HCT116 (cell line): ENCODE measurements at places on chromosomes 13 and 19. TPM values are rescaled to one million over a fixed set of nuclear protein-coding genes. Genes with fewer than 3 reads are reported as not detected.

DNA sequence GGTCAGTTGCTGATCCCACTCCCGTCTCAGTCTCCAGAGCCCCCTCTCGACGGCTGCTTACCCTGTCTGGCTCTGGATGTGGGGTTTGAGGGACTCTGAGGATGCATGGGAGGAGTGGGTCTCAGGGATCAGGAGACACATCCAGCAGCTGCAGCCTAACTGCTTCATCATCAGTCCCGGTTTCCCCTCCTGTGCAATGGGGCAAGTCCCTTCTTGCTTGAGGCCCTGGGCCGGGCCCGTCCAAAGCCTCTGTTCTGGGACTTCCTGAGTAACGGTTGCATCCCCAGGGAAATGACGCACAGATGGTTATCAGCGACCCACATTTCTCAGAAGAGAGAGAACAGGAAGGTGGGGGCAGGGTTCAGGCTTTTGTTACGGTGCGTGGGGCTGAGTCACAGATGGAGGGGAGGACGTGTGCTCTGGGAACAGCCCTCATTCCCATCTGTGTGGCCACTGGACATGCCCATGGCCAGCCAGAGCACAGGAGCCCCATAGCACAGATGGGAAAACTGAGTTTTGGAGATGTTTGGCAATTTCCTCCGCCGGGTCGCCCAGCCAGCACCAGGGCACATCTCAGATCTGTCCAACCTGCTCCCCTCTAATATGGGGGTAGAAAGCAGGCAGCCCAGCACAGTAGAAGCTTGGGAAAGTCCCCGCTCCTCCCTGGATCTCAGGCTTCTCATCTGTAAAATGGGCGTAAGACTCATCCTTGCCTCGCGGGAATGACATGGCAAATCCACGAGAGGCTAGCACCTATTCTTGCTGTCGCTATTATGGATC is 19.3 kb downstream of the GNA15 start:
- H3K4me1 ChIP-seq = no peaks in the 10 kb centered on the region; the same call in 1 of the 2 replicates
- no peaks in the 10 kb centered on the region for H3K36me3 ChIP-seq
- no peaks in the 10 kb centered on the region for H3K27me3 ChIP-seq
- H3K4me3 ChIP-seq = no peak overlapping the region
- no peak overlapping the region; the same call in 1 of the 2 replicates for H3K27ac ChIP-seq

GRCh38 chr13:98450539-98451111 is 126.3 kb downstream of the STK24 start:
- no peak overlapping the region; the same call in 1 of the 2 replicates for H3K27ac ChIP-seq
- H3K36me3 ChIP-seq = peaks cover 23% of the 10 kb centered on the region; the same call in 1 of the 2 replicates
- no peaks in the 10 kb centered on the region for H3K27me3 ChIP-seq
- no peak overlapping the region for H3K4me3 ChIP-seq
- peaks cover 4% of the 10 kb centered on the region for H3K4me1 ChIP-seq
- no peak for DNase-seq

- H3K36me3 ChIP-seq = no peaks in the 10 kb centered on the region
- DNase-seq = no peak
- no peaks in the 10 kb centered on the region for H3K27me3 ChIP-seq
- H3K4me3 ChIP-seq = peak within 1 kb of the TSS; percentile 78
These were observed at the start of gene ETFB for GRCh38 chr19:51365965-51366388. Gene ETFB, minus strand, starts transcription at chr19:51366388. Its CDS starts 62 bp downstream, at chr19:51366326.

- no peaks in the 10 kb centered on the region for H3K27me3 ChIP-seq
- peaks cover 5% of the 10 kb centered on the region for H3K4me1 ChIP-seq
- H3K36me3 ChIP-seq = peaks cover 59% of the 10 kb centered on the region
- no peak overlapping the region for H3K27ac ChIP-seq
- no peak for DNase-seq
- no peak overlapping the region for H3K4me3 ChIP-seq
These were observed 4.4 kb downstream of the CKAP2 start for GRCh38 chr13:52459668-52460067.

GRCh38 chr13:32636711-32637110 is 50.5 kb downstream of the PDS5B start:
- H3K36me3 ChIP-seq = no peaks in the 10 kb centered on the region
- H3K27ac ChIP-seq = no peak overlapping the region
- H3K4me1 ChIP-seq = no peaks in the 10 kb centered on the region
- H3K4me3 ChIP-seq = no peak overlapping the region
- DNase-seq = no peak

DNA sequence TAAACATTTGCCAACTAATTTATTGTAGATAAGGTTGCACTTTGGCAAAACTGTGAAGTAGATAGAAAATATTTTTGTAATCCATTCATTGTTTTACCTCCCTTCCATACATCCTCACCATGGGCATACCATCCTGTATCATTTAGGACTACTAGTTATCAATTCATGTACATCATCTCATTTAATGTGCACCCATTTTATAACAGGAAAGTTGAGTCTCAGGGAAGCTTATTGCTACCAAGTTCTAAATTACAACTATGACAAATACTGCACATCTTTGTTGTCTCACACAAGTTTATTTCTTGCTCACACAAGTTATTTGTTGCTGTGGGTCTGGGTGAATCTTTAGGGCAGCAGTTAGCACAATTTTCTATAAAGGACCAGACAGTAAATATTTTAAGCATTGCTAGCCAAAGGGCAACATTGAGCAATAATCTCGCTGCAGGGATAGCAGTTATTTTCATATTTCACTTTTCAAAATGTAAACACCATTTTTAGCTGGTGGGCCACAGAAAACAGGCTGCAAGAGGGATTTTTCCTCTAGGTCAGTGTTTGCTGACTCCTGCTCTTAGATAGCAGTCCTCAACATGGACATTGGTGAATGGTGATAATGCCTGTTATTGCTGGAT is 276.5 kb downstream of the GPC6 start:
- no peaks in the 10 kb centered on the region for H3K27me3 ChIP-seq
- H3K36me3 ChIP-seq = no peaks in the 10 kb centered on the region
- no peaks in the 10 kb centered on the region for H3K4me1 ChIP-seq
- no peak for DNase-seq

DNA sequence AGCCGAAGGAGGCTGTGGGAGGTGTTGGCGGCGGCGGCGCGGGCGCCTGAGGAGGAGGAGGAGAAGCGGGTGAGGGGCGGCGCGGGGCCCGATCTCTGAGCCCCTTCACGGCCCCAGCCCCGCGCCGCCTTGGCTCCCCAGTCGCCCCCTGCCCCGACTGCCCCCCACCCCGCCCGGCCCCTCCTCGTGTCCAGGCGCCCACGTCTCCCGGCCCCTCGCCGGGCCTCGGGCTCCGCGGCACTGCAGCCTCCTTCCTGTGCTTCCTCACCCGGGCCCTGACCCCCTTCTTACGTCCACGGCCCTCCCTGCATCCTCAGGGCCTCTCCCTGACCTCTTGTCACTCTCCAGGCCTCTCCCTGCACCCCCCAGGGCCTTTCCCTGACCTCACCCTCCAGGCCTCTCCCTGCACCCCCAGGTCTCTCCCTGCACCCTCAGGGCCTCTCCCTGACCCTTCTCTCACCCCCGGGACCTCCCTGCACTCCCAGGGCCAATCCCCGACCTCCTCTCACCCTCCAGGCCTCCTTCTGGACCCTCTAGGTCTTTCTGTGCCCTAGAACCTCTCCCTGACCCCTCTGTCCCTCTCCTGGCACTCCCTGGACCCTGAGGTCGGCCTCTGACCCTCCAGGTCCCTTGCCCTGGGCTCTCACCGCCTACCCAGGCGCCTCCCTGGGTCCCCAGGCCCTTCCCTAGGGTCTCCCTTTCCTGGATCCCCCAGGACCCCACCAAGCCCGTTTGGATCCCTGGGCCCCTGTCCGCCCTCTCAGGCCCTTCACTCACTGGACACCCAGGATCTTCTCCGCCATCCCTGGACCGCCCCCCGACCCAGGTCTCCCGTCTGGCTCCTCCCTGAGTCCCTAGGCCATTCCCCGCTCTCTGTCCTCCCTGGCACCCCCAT is 460 bp downstream of the KMT5C start:
- H3K27ac ChIP-seq = peak overlapping the region; percentile 92
- H3K4me1 ChIP-seq = peaks cover 9% of the 10 kb centered on the region
- H3K27me3 ChIP-seq = no peaks in the 10 kb centered on the region
- H3K4me3 ChIP-seq = peak overlapping the region; percentile 83
- peaks cover 5% of the 10 kb centered on the region for H3K36me3 ChIP-seq
- DNase-seq = no peak

GRCh38 chr13:27172495-27172842 is 858 bp upstream of the USP12 start:
- DNase-seq = no peak
- peak overlapping the region; percentile 86 for H3K4me3 ChIP-seq
- no peaks in the 10 kb centered on the region for H3K36me3 ChIP-seq

DNA sequence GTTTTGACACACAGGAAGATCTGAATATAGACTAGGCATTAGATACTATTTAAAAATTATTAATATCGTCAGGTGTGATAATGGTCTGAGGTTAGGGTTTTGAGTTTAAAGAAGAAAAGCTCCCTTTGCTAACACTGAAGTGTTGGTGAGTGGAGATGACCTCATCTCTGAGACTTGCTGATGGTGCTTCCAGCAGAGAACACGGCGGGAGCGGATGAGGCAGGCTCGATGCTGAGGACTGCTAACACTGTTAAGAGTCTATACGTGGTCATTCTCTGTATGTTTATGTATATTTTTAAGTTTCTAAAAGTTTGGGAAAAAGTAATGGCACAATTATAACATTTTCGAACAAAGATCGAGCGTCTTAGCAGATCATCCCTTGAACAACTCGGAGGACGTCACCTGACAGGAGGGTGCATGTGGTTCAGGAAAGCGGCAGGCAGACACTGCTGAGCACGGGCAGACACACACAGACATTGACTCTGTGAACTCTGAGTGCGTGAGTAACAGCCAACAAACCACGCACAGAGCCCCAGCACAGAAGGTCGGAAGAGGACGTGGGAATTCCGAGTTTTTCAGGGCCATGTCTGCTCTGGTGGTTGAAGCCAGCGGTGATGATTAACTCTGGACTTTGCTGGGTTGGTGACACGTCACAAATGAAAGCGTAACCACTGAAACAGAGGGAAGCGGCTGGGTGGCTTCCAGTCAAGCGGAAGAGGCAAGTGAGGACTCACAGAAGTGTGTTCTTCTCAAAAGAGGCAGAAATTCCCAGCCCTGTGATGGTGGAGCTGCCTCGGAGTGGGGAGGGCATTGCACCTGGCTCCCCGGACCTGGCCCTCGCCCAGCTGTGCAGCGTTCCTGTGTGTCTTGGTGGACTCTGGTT is 91.9 kb upstream of the TEX29 start:
- no peaks in the 10 kb centered on the region; the same call in 1 of the 2 replicates for H3K36me3 ChIP-seq
- H3K27ac ChIP-seq = no peak overlapping the region
- H3K4me1 ChIP-seq = no peaks in the 10 kb centered on the region

GRCh38 chr13:58165617-58166016 is 534.1 kb downstream of the PCDH17 start:
- no peak for DNase-seq
- H3K36me3 ChIP-seq = no peaks in the 10 kb centered on the region
- no peak overlapping the region for H3K4me3 ChIP-seq
- H3K27ac ChIP-seq = no peak overlapping the region
- no peaks in the 10 kb centered on the region for H3K27me3 ChIP-seq

- H3K4me3 ChIP-seq = no peak overlapping the region
- DNase-seq = no peak
- no peaks in the 10 kb centered on the region for H3K4me1 ChIP-seq
These were observed 3.9 kb downstream of the SIGLEC7 start for GRCh38 chr19:51145916-51146493.

- peaks cover 11% of the 10 kb centered on the region; the same call in 1 of the 2 replicates for H3K4me1 ChIP-seq
- no peak overlapping the region for H3K27ac ChIP-seq
- H3K27me3 ChIP-seq = no peaks in the 10 kb centered on the region
- no peaks in the 10 kb centered on the region for H3K36me3 ChIP-seq
These were observed 15.2 kb upstream of the S1PR4 start for GRCh38 chr19:3163230-3163886.

GRCh38 chr19:6239401-6239844 is 40.4 kb downstream of the MLLT1 start:
- H3K4me1 ChIP-seq = peaks cover 8% of the 10 kb centered on the region; the same call in 1 of the 2 replicates
- no peak overlapping the region for H3K4me3 ChIP-seq
- no peaks in the 10 kb centered on the region for H3K36me3 ChIP-seq

- no peak overlapping the region for H3K27ac ChIP-seq
- peaks cover 75% of the 10 kb centered on the region for H3K27me3 ChIP-seq
- H3K4me1 ChIP-seq = no peaks in the 10 kb centered on the region
- no peaks in the 10 kb centered on the region for H3K36me3 ChIP-seq
These were observed 255.9 kb upstream of the SOX21 start for GRCh38 chr13:94968040-94968756.

DNA sequence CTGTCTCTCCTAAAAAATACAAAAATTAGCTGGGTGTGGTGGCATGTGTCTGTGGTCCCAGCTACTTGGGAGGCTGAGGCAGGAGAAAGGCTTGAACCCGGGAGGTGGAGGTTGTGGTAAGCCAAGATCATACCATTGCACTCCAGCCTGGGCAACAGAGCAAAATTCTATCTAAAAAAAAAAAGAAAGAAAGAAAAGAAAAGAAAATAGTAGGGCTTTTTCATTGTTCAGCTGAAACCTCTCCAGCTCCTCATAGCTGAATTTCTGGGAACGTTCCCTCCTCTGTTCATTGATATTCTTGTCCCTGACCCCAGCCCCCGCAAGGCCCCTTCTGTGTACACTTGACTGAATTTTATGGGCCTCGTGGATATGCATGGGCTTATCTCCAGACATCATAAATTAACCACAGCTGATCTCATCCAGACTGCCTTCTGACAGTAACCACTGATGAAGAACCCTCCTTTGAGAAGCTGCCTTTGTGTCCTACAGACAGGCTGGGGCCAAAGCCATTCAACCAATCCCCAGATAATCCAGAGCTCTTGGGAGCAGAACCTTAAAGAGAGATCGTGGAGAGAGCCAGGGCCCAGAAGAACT is at the start of gene ELSPBP1:
Gene ELSPBP1, plus strand, starts transcription at position 424 of the 594 bp plus-strand sequence. CDS start 14,036 bp downstream, outside the sequence.
- no peak within 1 kb of the TSS for H3K27ac ChIP-seq
- no peaks in the 10 kb centered on the region for H3K36me3 ChIP-seq
- DNase-seq = no peak
- H3K4me3 ChIP-seq = no peak within 1 kb of the TSS

NXNL1 gene
- not detected for total RNA-seq

C13orf46 gene
- total RNA-seq = 0.93 TPM

KLF5 gene
- 59.2 TPM for total RNA-seq

PRR20E gene
- total RNA-seq = not detected

MIR17HG gene
- 10.3 TPM for total RNA-seq

TEX26 gene
- total RNA-seq = not detected

CPB2 gene
- 0.15 TPM for total RNA-seq

SMARCA4 gene
- 116 TPM for total RNA-seq

MYBPC2 gene
- total RNA-seq = not detected

KIRREL2 gene
- total RNA-seq = 1.3 TPM
